Right cardiac atrium (tissue), 5 donors: ENCODE measurements at places on chromosomes 3 and 15.

- no peak for DNase-seq
These were observed 17.4 kb upstream of the SUSD5 start for GRCh38 chr3:33236005-33236404.

- no peak for DNase-seq
These were observed 390.4 kb upstream of the PROK2 start for GRCh38 chr3:72175296-72175858.

- no peak for DNase-seq
These were observed 21.4 kb downstream of the XPC start for GRCh38 chr3:14156843-14157561.

DNA sequence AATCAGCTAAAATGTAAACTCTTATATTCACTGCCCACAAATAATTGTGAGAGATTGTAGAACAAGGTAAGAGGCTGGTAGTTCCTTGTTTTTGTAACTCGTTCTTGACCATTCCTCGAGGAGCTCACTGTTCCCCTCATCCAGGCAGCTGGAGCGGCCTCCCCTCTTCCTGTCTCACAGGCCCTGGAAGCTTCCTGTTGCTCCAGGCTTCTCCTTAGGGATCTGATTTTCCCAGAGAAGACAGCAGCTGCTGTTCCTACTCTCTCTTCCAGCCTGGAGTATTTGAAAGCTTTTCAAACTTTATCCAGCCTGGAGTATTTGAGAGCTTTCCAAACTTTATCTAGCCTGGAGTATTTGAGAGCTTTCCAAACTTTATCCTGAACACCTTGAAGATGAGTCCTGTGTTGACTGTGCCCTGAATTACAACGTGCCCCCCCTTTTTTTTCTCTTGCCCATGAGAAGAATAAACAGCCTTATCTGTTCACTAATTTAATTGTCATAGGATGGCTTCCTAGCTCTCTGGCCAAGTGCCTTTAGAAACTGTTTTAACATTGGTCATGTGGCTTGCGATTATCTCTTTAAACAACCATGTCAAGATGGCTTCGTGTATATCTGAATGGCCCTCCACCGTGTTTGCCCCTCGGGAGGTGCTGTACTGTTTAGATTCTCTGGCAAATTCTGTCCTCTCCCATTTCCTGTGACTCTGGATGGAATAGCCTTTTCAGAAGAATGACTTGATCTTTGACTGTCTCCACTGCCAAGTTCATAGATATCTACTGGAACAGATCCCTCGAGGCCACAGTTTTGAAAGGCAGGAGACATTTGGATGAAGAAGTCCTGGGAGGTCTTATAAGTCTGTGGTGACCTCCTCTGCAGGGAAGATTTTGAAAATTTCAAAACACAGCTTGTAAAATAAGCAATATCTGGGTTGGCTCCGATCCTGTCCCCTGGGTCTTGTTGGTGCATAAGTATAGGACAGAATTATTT lies 4.8 kb downstream of the ADAMTSL3 start:
- DNase-seq = peak; percentile 92

DNA sequence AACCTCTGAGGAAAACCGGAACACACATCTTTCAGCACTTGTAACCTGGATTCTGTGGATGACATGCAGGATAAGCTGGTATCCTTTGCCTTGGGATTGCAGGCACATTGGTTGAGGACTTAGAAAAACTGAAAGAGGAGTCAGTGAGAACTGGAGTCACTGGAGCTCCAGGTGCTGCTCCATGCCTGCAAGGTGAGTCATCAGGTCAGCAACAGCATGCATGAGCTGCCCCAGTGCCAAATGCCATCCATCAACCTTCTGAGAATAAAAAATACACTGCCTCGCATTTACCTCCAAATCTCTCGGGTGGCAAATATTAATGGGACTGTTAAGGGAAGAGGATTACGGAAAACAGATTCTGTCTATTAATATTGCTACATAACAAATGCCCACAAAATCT lies 729.1 kb downstream of the NTRK3 start:
- DNase-seq = no peak

DNA sequence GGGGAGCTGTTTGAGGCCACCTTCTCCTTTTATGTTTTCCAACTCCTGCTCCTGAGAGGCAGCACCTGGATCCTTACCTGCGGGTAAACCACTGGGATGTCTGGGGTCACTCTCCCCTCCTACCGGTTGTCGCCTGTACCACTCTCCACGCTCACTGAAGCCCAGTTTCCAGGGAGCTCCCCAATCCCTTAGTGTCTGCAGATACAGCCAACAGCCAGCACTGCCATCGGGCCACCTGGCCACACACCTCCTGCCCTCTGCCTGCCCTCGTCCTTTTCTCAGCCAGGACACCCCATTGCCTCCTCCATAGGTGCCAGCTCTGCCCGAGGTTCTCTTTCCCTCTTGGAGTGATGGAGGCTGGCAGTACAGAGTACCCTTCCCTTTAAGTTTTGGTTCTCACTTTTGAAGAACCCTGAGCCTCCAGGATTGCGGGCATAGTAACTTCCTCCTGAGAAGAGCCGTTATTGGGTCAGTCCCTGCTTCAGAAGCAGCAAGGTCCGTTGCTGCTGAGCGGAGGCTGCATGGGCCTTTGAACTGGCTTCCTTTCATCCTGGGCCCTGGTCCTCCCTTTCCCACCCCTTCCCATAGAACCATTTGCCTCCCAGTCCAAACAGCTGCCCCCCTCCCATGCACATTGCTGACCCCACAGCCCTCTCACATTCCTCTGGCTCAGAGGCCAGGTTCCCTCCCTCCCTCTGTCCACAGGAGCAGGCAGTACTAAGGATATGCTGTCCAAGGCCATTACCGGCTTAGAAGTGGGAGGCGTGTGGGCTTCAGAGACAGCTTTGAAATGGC lies 30.9 kb downstream of the ARNT2 start:
- DNase-seq = no peak

DNA sequence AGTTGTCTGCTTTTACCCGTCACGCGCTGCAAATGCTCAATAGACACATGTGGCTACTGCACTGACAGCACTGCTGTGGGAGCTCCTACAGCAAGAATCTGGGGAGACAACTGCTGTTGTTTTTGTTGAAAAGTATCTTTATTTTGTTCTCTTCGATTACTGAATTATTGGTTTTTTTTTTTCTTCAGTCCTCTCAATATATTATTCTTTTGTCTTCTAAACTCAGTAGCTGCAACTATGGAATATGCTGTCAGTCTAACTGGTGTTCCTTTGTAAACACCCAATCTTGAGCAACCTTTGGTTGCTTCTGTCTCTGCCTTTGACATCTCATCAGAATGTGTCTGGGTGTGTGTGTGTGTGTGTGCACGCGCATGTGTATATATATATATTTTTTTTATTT lies 12.6 kb downstream of the DCP1A start:
- DNase-seq = no peak

DNA sequence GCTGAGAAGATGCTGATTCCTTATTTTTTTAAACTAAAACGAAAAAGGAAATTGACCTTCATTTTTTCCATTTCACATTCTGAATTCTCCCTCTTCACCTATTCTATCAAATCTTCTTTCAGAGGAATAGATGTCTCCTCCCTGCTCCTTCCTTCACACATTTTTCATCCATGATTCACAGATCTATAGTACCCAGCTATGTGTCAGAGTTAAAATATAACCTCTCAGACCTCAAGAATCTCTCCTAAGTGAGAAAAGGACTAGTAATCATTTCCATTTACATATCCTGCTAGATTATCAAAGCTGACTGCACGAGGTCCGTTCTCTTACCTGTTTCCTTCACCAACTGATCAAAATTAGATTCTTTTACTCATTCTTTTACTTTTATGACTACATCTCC lies 1297.6 kb upstream of the ALCAM start:
- DNase-seq = no peak

- DNase-seq = no peak
These were observed 39.3 kb downstream of the LHFPL4 start for GRCh38 chr3:9514306-9514705.

DNA sequence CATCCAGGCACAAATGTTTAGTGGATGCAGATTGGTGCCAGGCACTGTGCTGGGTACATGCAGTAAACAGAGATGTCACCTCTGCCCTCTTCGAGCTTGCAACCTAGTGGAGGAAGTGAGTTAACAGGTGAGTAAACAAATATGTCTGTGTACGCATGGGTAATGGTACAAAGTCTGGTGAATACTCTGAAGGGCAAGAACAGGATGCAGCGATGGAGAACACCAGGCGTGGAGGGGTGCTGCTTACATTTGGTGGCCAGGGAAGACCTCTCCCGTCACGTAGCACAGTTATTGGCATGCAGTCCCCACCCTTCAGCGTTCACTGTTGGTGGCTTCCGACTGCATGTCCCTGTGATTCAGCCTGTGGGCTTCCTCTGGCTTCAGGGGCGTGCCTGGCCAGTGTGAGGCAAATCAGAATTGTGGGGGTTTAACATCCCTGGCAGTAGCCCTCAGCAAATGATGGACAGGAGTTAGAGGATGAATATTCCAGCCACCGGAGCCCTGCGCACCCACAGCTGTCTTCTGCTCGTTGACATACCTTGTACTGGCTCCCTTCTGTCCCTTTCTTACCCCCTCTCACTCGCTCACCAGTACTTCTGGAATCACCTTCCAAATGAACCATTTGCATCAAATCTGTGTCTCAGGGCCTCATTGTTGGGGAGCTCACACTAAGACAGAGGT lies 9.1 kb upstream of the HDAC11 start:
- no peak for DNase-seq

- DNase-seq = no peak
These were observed 359.9 kb downstream of the MECOM start for GRCh38 chr3:169303660-169304059.

GRCh38 chr3:147049821-147050220 lies 356.5 kb downstream of the ZIC4 start:
- DNase-seq = no peak

GRCh38 chr3:32414522-32415202 lies 23.0 kb downstream of the CMTM7 start:
- DNase-seq = no peak
